CD4-positive, alpha-beta T cell treated with Interleukin-12 subunit alpha and Interleukin-12 subunit beta, for 1 hour (primary cell): ENCODE measurements at places on chromosomes 3 and 15.

- DNase-seq, result no peak
Observed at GRCh38 chr3:133282236-133282635, 117.6 kb upstream of the BFSP2 start.

GRCh38 chr3:15926871-15927270 lies 129.1 kb upstream of the ANKRD28 start:
- no peak for DNase-seq

DNA sequence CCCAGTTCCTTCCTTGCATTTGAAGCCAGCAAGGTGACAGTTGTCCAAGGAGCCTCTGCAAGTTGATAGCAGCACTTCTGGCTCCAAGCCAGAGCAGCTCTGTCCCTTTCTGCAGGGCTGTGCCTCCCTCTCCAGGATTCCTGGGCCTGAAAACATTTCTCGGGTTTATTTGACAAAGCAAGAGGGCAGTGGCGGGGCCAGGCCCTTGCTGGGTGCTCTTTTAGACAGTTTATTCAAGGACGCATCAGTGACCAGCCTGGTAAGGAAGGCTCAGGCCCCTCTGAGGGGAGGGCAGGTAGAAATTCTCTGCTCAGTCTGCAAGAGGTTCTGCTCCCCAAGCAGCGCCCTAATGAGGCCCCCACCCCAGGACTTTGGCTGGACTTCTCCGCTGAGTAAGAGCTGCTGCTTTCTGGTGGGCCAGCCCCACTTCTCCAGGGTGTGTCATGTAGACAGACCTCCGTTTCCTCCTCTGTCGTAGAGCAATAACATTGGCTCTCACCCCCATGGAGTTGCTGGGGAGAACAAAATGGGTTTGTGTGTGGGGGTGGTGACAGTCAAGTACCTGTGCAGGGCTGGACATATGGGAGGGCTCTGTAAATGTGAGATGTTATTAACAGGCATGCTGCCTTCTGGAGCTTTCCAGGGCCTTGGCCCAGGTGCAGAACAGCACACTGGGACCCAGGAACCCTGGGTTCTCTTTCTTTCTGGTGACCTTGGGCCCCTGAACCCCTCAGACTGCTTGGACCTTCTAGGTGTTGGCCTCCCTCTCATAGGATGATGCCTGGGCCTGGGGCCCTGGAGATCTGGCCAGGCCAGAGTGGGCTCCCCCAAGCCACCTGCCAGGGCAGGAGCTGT lies 146.2 kb upstream of the TLE3 start:
- no peak for DNase-seq

- no peak for DNase-seq
Observed at GRCh38 chr3:172155897-172156585, 116.7 kb downstream of the FNDC3B start.

GRCh38 chr15:93042211-93042610 lies 46.8 kb downstream of the RGMA start:
- no peak for DNase-seq

- peak; percentile 52 for DNase-seq
Observed at GRCh38 chr15:41870689-41871081, 23.2 kb downstream of the SPTBN5 start.

- DNase-seq, result no peak
Observed at GRCh38 chr3:44061961-44062360, 179.7 kb upstream of the TOPAZ1 start.

DNA sequence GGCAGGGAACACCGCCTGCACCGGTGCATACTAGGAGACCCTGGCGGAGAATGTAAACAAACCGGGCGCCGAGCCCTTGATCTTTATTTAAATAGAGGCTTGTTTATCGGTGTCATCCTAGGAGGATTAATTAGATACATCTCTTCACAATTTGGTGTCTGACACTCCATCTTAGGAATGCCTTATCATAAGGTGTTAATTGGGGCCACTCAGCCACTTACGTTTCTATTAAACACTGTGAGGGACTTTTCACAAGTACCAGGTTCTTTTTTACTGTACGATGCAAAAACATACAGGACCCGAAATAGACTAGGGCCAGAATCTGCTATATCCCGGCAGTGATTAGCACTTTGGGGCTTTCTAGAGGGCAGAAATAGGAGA lies 8.0 kb downstream of the EOMES start:
- no peak for DNase-seq

DNA sequence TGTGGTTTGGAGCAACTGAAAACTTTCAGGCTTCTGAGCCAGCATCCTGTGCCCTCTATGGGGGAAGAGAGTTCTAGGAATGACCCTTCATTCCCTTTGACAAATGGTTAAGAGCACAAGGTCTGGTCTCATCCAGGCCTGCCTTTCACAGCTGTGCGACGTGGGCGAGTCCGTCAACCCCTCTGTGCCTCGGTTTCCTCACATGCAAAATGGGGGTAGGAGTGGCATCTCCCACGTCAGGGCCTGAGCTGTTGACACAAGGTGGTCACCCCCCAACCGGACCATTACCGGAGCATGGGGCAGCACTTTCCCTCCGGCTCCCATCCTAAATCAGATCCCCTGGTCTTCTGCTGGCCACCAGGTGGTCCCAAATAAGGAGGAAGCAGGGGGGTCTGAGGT lies 70.4 kb downstream of the ATP2B2 start:
- DNase-seq, result no peak

GRCh38 chr3:182303169-182303568 lies 490.1 kb upstream of the ATP11B start:
- DNase-seq, result no peak

GRCh38 chr3:136311261-136311660 lies 61.1 kb downstream of the PCCB start:
- no peak for DNase-seq

DNA sequence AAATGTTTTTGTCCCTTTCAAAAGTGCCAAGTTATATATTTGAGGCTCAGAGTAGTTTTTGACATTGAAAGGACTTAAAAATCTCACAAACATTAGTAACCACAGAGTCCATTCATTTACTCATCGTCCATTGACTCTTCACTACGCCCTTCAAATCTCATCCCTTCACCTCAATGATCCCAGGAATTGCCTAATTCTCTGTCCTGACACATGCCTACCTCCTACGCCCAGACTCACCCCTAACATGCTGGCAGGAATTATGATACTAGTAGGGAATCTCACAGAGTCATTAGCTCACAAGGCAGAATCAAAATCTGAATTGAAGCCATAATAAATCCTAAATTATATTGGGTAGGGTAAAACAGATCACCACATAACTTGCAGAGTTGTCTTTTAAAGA lies 410.1 kb downstream of the RAP2B start:
- no peak for DNase-seq

- no peak for DNase-seq
Observed at GRCh38 chr3:55486857-55487380, at the start of gene WNT5A. TSS of gene WNT5A (minus strand) at chr3:55487306. CDS start at chr3:55486985, 321 bp downstream.

GRCh38 chr3:99868311-99868646 lies 50.6 kb downstream of the CMSS1 start:
- no peak for DNase-seq

GRCh38 chr3:116929505-116930222 lies 220.1 kb downstream of the TUSC7 start:
- no peak for DNase-seq

DNA sequence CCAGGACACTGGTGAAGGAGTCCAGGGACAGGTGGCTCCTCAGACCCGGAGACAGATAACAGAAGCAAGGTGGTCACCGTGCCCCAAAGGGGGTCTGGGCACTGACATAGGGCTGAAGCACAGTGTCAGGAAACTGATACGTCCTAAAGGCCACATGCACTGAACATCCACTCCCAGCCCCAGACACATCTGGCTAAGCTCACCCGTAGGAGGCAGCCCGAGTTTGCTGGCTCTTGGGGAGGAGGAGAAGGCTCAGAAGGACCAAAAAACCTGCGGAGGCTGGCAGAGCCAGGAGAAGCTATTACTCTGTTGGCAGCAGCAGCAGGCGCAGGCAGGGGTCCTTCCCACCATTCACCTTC lies 1.2 kb downstream of the CACNA2D2 start:
- DNase-seq, result no peak

DNA sequence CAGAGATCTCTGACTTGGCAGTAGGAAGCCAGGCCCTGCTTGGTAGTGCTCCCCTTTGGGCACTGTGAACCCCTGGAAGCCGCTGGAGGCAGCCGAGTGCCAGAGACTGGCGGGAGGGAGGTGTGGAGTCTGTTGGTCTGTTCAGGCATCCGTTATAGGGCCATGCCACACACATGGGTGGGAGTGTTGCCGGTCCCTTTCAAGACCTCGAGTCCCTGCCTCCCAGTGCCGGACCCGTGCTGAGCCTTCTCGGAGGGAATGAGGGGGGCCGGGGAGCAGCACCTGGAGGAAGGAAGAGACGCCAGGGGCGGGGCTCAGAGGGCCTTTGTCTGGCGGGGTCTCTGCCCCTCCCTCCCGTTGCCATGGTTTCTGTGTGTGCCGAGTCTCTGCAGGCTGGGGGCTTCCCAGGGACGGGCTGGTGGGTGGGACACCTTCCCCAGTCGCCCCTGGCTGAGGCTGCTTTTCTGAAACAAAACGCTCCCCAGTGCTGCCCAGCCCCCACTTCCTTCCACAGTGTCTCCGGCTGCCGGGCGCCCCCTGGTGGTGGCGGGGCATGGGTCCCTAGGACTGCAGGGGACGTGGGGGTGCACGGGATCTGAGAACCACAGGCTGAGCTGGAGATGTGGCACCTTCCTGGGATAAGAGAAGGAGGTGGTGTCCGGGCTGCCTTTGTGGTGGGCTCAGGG lies 10.0 kb downstream of the GNAI2 start:
- peak; percentile 94 for DNase-seq

DNA sequence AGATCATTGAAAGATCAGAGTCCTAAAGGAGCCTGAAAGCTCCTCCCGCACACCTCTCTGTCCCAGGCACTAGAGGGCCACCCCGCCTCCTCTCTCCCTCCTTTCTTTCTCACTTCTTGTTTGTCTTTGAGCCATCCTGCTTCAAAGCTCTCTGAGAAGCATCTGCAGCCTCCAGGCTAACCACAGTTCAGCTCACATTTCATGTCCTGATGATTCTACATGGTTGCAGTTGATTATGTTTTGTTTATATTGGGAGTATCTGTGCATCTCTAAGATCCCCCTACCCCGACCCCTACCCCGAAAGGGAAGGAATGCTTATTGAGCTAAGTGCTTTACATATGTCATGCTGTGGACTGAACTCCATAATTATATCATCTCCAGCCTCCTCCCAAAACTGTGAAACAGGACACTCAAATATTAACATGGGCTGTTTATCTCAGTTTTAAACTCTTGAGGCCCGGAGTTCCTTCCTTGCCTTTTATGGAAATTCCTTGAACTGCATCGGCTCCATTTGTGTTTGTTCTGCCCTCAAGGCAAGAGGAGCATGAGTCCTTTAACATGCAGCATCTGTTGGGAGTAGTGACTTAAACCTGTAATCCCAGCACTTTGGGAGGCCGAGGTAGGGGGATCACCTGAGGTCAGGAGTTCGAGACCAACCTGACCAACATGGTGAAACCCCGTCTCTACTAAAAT lies 30.9 kb downstream of the MGLL start:
- no peak for DNase-seq

- no peak for DNase-seq
Observed at GRCh38 chr3:18355832-18356231, 69.3 kb downstream of the SATB1 start.

DNA sequence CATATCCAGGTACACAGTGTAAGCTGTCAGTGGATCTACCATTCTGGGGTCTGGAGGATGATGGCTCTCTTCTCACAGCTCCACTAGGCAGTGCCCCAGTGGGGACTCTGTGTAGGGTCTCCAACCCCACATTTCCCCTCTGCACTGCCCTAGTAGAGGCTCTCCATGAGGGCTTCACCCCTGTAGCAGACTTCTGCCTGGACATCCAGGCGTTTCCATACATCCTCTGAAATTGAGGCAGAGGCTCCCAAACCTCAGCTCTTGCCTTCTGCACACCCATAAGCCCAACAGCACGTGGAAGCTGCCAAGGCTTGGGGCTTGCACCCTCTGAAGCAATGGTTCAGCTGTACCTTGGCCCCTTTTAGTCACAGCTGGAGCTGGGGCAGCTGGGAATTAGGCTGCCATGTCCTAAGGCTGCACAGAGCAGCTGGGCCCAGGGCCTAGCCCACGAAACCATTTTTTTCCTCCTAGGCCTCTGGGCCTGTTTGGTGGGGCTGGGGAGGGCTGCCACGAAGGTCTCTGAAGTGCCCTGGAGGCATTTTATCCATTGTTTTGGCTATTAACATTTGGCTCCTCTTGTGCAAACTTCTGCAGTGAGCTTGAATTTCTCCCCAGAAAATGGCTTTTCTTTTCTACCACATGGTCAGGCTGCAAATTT lies 65.5 kb upstream of the FILIP1L start:
- no peak for DNase-seq

DNA sequence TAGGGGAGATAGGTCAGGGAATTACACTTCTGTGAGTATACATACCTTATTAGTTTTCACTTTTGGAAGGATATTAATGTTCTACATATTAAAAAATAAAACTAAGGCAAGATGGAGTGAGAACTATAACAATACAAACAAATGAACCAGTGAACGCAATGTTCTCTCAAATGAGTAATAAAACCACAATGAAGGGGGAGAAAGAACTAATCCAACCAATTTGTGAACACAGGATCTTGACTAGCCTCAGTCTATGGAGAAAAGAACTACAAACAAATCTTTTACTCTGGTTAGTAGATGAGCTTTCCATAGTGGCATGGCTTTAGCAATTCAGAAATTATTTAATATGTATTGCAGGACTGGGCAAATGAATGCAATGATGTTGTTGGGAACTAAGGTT lies 26.9 kb upstream of the ATOSA start:
- no peak for DNase-seq

GRCh38 chr3:177824841-177825240 lies 627.6 kb upstream of the TBL1XR1 start:
- DNase-seq, result no peak

DNA sequence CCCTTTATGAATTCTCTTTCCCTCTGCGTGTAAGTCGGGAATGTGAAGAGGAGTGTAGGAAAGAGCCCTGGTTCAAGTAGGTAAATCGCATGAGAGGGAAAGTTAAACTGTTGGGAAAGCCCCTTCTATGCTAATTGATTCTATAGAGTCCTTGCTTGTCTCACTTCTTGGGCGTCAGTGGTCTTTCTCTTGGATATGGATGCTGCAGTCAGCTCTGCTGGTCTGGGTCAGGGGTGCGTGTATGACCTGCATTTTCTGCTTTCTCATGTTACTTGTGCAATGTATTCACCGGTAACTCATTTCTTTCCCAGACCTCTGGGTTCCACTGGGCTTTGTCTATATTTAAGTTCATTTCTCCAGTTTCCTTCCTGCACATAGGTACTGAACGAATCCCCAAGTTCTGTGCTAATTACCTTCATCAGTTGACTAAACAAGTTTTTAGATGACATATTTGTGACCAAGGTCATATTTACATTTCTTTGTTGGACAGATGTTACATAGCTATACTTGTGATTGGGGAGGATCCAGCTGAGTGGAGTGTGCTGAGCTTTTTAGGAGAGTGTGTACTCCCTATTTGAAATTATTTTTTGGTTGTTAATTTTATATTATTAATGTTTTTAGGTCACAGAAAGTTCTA lies 1.4 kb downstream of the SETD5 start:
- DNase-seq, result peak; percentile 60

DNA sequence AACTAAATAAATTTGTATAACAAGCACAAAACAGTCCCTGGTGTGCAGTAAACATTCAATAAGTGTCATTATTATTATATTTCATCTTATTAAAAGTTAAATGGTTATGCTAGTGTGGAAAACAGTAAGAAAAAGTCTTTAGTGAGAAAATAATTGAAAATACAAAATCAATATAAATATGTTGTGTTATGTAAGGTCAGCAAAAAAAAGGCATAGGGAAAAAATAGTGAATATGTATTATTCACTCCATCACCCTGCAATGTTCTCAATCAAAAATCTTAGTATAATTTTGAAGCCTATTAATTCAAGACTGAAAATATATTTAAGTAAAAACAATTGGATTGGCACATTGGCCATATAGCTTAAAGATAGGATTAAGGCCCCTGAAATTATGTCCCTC lies 63.3 kb upstream of the KCNMB2 start:
- DNase-seq, result no peak
